ENCODE measurements at places on chromosomes 1 and 21.

DNA sequence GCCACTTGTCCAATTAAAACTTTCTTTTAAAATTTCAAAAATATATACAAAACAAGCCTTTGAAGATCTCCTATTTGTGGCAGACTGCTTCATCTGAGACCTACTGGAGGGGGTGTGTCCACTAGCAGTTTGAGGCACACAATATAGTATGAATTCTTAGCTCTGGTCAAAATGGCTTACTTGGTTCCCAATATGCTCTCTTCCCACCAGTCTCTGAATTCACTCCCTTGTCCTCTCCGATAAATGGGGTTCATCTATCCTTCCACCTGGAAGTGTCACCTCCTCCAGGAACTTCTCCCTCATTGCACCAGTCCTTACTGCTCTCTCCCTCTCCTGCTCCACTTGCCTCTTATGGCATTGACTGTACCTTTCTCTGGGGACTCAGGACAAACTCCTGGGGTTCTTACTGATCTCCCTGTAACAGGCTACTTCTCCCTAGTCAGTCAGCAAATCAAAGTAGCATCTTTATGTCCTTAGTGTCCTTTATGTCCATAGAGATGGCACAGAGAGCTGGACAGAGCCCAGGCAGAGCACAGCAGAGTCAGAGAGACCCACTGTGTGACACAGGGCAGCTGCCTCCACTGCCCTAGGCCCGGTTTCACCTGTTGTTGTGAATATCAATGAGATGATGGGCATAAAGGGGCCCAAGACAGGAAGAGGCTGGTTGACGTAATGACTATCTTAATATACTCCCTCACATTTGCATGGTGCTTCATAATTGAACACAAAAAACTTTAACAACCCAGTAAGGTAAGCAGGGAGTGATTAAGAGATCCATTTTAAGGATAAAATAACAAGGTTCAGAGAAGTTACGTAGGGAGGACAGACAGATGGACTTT, 3.6 kb downstream of the ASAP3 start:
- no peak for DNase-seq

- DNase-seq = no peak
These were observed 23.6 kb upstream of the WASF2 start for GRCh38 chr1:27513528-27513927.

DNA sequence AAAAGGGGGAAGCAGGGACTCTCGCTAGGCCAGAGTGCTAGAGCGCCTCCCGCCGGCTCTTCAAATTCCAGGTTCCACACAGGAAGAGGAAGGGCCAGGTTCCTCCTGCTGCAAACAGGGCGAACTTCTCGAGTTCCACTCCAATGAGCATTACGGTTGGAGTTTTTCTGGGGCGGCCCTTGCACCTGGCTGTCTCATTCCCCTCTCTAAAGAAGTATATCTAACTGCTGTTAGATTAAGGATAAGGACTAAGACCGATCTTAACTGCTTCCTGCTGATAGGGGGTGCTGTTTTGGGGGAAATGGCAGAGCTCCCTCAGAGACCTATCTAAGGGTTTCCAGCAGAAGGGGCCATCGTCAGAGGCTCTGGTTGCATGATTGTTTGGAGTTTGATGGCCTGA, 138.0 kb downstream of the RABGAP1L start:
- no peak for DNase-seq

- DNase-seq = no peak
These were observed 151.1 kb downstream of the NTNG1 start for GRCh38 chr1:107291987-107292386.

- no peak for DNase-seq
These were observed 28.4 kb downstream of the CHML start for GRCh38 chr1:241611736-241612135.

- no peak for DNase-seq
These were observed 271.5 kb upstream of the TMEM51 start for GRCh38 chr1:14881775-14882672.

- no peak for DNase-seq
These were observed 2.9 kb upstream of the GPX7 start for GRCh38 chr1:52599236-52599635.

GRCh38 chr1:40784771-40785151, 1.2 kb downstream of the KCNQ4 start:
- no peak for DNase-seq

- DNase-seq = no peak
These were observed 39.5 kb upstream of the PTBP2 start for GRCh38 chr1:96682056-96682455.

DNA sequence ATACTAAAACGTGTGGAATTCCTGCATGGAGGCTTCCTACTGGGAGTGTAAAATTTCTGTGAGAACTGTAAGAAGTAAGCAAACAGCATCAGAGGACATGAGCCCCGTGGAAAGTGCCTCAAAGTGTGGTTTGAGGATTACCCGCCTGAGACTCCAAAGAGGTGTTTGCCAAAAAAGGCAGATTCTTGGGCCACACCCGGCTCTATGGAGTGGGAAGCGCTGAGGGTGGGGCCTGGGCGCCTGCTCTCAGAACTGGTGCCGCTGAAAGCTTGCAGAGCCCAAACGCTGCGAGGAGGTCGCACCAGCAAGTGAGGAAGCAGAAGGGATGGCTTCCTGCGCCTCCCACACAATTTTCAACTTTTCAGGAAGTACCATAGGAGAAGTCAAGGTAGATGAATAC, 43.0 kb upstream of the PSEN2 start:
- peak; percentile 78 for DNase-seq

- DNase-seq = no peak
These were observed 85.0 kb downstream of the RGS21 start for GRCh38 chr1:192401825-192402224.

- DNase-seq = no peak
These were observed 101.7 kb downstream of the NR5A2 start for GRCh38 chr1:200128944-200129879.

DNA sequence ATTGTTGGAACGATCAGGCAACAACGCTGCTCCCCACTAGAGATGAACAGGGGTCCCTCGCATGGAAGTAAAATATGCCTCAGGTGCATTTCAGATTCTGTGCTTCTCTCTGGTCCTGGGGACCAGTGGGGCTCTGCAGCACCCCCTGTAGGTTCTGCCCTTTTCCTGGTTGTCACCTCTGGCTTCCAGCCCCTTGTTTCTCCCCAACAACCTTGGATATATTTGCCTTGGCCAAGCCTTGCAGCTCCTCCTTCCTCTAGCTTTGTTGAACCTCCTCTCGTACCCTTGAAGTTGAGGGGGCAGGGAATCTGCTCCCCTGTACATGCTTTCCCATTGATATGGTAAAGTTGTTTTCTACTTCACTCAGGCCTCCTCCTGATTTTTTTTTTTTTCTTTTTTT, 5.4 kb upstream of the RGSL1 start:
- no peak for DNase-seq

- no peak for DNase-seq
These were observed 210.4 kb downstream of the KCNK2 start for GRCh38 chr1:215292932-215293331.

DNA sequence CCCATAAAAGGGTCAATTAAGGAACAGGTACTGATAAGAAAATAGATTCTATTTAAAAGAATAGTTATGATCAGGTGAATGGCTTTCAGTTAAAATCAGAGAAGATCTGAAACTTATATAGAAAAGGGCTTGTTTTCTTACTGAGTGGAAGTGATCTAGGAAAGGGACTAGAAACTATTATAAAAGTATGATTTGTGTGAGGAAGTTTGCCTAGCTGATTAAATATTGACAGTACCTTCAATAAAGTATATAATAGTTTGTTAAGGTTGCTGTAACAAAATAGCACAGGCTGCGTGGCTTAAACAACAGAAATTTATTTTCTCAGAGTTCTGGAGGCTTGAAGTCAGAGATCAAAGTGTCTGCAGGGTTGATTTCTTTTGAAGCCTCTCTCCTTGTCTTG, 5.4 kb upstream of the ALG6 start:
- no peak for DNase-seq

DNA sequence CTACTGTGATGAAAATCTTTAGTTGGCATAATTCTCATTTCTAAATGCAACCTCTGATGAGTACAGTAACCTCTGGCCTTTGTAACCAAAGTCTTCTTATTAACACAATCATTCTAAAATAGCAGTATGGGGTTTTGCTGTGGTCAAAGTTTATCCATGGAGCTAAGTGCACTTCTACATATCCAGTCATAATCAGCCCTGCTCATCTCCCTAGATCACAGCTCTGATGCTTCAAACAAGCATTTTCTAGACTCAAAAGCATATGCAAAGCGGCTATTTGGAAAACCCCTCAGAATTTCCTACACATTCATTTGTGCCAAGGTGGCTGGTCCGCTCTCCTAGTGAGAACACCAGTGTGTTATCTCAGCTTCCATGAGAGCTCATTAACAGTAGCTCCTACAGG, 418.6 kb downstream of the MRPL39 start:
- DNase-seq = no peak

GRCh38 chr1:233671286-233671685, 57.4 kb downstream of the KCNK1 start:
- no peak for DNase-seq

DNA sequence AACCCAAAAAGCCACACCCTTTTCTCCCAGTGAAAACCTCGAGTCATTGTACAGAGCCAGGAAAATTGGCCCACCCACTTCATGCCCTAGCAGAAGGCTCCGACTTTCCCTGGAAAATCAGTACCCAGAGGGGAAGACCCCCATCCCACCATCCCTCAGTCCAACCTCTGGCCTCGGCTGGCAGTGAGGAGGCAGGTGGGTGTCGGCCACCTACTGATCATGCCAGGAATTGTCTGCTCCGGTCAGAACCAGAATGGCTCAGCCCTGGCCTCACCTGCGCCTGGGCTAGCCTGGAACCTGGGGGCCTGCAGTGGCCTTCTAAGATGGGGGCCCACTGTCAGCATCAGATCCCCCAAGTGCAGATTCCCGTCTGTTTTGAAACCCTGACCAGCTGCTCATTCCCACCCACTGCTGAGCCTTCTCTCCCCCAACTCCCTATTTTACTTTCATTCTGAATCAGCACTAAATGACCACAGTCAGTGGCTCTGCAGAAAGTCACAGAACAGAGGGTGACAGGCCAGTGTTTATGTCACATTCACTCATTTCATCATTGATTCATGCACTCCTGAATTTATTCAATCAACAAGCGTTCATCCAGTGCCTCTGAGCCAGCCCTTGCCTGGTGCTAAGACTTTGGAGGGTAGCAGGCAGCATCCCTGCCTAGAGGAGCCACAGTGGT, 3.0 kb upstream of the S100A9 start:
- DNase-seq = no peak
